HEK293T (cell line): ENCODE measurements at places on chromosomes 7 and 10.

- no peak for DNase-seq
Observed at GRCh38 chr7:128103498-128104107, 72.4 kb upstream of the LRRC4 start.

- no peak for DNase-seq
Observed at GRCh38 chr7:30462179-30462578, 16.4 kb downstream of the NOD1 start.

DNA sequence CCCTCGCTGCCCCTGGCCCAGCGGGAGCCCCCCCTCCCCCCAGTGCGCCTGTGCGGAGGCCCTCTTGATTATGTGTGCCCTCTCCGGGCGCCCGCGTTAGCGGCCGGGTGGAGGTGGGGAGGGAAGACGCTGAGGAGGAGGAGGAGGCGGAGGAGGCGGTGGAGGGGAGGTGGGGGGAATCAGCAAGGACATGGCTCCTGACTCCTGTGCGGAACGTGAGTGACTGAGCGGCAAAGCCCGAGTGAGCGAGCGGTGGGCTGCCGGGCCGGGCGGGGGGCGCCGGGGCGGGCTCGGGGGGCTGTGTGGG lies 201 bp downstream of the MLLT10 start:
- no peak for DNase-seq

DNA sequence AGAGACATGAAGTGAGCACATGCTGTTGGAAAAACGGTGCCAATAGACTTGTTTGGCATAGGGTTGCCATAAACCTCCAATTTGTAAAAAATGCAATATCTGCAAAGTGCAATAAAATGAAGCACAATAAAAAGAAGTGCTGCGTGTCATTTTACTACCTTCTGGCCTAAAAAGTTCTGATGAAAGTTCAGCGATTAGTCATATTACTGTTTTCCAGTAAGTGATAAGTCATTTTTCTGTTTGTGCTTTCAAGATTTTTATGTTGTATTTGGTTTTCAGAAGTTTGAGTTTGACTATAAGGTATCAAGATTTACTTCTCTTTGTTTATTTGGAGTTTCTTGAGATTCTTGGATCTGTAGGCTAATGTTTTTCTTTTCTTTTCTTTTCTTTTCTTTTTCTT lies 16.8 kb downstream of the AOAH start:
- DNase-seq = no peak

DNA sequence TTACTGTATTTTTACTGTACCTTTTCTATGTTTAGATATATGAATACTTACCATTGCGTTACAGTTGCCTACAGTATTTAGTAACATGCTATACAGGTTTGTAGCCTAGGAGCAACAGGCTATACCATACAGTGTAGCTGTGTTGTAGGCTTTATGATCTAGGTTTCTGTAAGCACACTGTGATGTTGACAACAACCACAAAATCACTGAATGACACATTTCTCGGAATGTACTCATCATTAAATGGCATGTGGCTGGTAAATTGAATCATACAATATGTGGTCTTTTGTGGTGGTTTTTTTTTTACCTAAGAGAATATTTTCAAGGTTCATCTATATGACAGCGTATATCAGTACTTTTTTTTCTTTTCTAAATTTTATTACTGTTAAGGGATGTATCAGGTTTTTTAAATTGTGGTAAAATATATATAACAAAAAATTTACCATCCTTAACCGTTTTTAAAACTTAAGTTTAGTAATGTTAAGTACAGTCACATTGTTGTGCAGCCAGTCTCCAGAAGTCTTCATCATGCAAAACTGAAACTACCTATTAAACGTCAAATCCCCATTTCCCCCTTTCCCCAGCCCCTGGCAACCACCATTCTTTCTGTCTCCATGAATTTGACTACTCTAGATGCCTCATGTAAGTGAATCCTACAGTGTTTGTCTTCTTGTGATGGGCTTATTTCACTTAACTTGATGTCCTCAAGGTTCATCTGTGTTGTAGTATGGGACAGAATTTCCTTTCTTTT lies 21.5 kb downstream of the BTAF1 start:
- DNase-seq = no peak

- DNase-seq = no peak
Observed at GRCh38 chr7:155857141-155857540, 44.9 kb upstream of the SHH start.

DNA sequence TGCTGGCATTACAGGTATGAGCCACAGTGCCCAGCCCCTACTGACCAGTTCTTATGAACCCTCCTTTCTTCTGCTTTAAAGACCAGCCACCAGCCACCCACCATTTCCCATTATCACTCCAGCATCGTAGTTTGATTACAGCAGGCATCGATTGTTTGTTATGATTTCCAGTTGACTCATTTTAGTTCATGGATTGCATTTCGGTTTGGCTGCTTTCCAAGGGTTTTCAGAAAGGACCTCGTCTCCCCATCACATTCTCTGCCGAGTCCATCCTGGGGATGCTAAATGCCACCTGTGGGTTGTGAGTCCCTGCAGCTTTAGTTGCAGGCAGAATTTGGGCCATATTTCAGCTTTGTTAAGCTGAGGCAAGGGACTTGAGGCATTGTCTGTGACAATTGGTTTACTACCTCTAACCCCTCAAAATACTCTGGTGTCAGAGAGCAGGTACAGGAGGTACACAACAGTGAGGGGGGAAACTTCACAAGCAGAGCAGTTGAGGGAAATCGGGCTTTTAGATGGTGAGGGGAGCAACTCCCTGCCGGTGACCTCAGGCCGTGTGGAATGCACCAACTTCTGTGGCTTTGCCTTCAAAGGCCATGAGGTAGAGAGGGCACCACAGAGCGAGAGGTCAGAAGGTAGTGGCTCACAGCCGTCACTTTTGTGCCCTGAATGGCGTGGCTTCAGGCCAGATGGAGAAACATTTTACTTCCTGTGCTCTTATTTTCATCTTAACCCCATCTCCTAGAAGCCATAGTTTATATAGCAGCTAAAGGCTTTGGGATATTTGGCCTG lies 203.8 kb downstream of the CCDC3 start:
- no peak for DNase-seq

- no peak for DNase-seq
Observed at GRCh38 chr7:98621573-98622482, 4.7 kb downstream of the NPTX2 start.

DNA sequence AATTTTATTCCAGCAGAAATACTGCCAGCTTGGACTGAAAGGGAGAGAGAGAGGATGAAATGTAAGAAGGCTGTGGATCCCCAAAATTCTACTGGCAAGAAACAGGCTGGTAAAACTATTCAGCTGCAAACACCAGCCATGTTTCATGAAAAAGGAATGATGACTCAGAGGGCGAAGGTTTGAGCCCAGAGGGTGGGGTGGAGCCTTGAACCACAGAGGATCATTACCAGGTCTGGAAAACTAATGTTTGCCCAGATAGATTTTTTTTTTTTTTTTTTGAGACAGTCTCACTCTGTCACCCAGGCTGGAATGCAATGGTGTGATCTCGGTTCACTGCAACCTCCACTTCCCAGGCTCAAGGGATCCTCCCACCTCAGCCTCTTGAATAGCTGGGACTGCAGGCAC lies 41.7 kb upstream of the NRF1 start:
- no peak for DNase-seq

DNA sequence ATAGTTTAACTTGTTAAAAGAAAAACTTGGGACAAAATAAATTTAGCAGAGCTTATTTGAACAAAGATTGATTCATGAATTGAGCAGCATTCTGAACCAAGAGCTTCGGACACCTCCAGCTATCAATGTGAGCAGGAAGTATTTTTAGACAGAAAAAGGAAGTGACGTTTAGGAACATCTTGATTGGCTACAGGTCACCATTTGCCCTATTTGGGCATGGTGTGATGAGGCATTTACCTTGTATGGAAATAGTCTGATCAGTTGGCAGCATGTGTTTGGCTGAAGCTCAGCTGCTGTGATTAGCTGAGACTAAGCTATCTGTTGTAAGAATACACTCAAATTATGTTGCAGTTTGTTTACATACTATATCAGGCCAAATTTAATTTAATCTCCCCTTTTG lies 185.1 kb downstream of the ATRNL1 start:
- DNase-seq = no peak

- DNase-seq = no peak
Observed at GRCh38 chr7:463362-463781, 56.3 kb downstream of the PDGFA start.

GRCh38 chr7:139035586-139036353 lies at the start of gene ZC3HAV1L:
TSS of gene ZC3HAV1L (minus strand) at chr7:139036042. CDS start at chr7:139036017, 25 bp downstream.
- peak; percentile 75 for DNase-seq

GRCh38 chr7:27925573-27926201 lies 185.7 kb downstream of the TAX1BP1 start:
- no peak for DNase-seq

DNA sequence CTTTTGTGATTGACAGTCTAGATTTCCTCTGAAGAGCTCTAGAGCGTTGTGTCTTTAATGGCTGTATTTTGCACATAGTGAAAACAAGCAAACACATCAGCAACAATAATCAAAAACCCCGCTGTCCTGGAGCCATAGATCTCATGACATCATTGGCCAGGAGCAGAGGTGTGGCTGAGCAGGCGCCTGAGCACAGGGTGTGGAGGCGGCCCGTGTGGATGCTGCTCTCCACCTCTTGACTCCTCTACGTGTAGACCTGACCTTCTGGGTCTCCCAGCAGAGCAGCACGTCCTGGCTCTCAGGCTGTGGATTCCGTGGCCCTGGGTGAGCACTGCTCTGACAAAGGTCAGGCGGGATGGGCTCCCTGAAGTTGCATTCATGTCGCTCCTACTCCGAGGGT lies 63.0 kb upstream of the INSYN2A start:
- no peak for DNase-seq

DNA sequence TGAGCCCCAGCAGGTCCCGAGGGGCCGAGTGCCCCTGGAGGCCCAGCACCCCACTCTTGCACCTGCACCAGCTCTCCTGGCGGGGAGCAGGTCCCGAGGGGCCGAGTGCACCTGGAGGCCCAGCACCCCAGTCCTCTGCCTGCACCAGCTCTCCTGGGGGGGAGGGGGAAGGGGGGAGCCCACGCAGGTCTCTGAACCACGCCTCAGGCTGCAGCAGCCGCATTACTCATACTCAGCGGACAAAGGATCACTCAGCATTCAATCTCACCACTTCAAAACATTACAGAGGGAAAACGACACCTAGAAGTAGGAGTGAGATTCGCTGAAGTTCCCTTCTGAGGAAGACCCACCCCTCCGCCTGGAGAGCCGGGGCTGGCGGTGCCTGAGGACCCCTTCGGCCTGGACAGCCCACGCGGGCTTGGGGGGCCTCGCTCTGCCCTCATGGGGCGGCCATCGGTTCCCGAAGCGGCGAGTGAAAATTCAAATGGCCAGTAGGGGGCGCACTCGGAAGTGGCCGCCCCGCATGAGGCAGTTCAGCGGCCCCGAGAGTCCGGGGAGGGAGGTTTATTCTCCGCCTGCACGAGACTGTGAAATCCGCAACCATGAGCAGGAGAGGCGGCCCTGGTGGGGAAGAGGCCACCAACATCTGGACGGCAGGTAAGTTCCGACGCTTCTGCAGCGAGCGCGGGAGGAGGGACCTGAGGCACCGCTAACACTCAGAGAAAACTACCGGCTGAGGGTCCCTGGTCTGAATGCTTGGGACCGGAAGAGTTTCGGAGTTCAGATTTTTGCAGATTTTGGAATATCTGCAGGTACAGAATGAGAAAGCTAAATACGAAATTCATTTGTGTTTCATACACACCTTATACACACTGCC lies 1.1 kb upstream of the GPER1 start:
- DNase-seq = peak; percentile 83

DNA sequence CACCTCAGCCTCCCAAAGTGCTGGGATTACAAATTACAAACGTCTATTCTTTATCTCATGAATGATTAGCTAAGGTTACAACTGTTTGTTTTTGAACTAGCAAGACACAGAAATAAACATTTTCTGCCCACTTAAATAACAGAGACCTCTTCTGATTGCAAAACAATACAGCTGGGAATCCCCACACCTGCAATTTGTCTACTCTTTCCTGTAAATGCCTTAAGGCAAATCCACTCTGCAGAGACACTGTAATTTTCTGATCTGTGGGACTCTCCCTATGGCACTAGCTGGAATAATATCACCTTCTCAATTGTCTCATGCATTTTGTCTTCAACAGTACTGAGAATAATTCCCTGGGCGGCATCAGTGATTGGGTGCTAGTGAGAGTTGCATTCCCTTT lies 149.3 kb upstream of the FAM3C start:
- DNase-seq = no peak

DNA sequence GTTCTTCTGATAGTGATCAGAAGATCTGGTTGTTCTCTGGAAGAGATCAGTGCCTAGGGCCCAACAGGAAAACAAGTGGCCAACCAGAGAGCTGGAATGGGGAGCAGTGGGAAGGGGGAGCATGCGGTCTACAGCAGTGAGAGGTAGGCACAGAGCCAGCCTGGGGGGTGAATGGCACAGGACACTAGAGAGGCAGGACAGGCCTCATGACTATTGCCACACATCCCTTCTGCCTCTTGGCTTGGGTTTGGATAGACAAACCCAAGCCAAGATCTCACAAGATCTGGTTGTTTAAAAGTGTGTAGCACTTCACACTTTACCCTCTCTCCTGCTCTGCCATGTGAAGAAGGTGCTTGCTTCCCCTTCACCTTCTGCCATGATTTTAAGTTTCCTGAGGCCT lies 224.4 kb downstream of the ARHGAP12 start:
- no peak for DNase-seq

DNA sequence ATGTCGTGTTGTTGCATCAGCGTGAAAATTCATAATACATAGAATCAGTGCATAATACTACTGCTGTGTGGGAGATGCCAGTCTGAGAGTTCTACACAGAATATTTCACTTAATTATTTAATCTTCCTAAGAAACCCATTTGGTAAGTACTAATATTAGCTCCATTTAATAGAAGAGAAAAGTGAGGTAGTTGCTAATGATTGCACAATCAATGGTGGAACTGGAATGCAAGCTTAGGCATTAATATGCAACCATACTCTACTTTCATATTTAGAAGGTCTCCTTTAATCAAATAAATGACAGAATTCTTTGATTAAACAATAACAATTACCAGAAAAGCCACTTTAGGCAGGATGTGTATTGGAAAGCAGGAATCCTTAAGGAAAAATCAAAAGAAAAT lies 660.7 kb upstream of the PHF14 start:
- DNase-seq = no peak

GRCh38 chr7:897086-897485 lies 20.7 kb downstream of the GET4 start:
- no peak for DNase-seq

GRCh38 chr7:36661135-36661840 lies 63.0 kb downstream of the AOAH start:
- DNase-seq = no peak

GRCh38 chr10:75776738-75777504 lies 345.5 kb downstream of the LRMDA start:
- no peak for DNase-seq

- no peak for DNase-seq
Observed at GRCh38 chr7:130131964-130132875, 61.9 kb downstream of the KLHDC10 start.

- DNase-seq = no peak
Observed at GRCh38 chr7:129650056-129650758, 38.7 kb downstream of the NRF1 start.
